ENCODE measurements at places on chromosomes 5 and 9.

DNA sequence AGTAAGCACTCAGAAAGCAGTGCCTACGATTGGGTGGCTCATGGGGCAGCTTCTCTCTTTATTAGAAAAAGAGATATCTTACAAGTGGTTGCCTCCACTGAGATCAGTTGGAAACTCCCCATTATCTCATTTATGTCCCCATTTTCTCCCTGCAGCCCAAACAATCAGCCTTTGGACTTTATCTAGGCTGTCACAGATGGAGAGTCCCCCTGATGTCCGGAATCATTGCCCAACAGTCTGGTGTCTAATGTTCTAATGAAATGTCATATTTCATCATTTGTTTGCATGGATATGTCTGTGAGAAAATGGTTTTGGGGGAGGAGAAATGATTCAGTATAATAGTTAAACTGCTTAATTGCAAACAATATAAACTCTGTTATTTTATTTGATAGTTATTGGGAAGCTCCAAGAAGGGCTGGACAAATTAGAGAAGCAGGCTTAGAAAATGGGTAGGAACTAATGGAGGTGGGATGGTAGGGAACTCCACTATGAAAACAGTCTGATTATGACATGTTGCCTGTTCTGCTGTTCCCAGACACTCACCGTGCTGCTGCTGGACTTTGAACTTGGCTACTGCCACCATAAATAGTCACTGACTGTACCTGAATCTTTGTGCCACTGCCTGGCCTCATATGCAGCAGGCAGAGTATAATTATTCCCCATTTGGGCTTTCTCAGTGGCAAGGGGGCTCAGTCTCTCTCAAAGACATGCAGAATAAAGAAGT, 38.3 kb upstream of the SMAD5 start:
- DNase-seq, result no peak

DNA sequence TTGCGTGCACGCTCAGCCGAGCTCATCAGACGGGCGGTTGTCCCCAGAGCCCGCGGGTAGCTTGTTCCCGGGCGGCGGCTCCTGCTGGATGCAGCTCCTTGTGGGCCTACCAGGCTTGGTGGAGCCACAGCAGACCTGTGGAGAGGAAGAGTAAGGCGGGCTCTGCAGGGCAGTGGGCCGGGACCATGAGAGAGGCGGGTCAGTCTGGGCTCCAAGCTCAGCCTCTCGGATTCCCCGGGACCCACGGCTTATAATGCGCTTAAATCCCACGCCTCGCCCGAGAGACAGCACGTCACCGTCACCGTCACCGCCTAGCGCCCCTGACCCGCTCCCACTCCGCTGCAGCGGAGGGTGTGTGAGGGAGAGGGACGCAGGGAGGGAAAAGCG, 1.9 kb upstream of the ANKRD18A start:
- no peak for DNase-seq

DNA sequence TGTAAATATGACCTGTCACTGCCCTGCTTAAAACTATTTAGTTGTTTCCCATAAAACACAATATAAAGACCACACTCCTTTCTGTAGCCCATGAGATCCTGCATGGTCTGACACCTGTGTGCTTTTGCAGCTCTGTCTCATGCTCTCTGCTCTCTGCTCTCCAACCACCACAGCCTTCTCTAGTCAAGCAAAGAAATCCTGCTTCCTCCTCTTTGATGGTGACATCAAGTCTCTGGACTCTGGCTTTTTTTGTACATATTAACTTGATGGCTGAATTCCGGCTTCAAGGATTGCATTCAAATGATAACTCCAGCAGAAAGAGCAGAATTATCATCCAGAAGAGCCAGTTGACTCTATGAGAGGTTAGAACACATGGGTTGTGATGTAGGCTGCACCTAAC, 58.2 kb downstream of the CHSY3 start:
- DNase-seq, result peak; percentile 6

DNA sequence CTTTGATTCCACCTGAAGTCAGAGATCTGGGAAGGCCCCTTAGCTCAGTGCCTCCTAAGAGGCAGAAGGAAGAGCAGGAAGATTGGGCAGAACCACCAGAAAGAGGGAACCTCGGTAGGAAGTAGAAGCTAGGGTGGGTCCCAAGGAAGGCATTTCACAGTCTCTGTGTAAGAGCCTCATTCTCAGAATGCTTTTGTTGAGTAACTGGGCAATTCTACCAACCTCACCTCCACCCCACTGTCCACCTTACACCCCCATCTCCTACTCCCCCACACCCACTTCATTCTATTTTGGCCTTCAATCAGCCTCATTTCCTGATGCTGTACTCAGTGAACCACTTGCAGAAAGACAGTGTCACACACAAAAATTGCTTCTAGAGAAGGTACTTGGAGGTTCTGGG, 3.5 kb downstream of the HBEGF start:
- no peak for DNase-seq

GRCh38 chr5:16406630-16407029, 59.0 kb downstream of the ZNF622 start:
- DNase-seq, result no peak

DNA sequence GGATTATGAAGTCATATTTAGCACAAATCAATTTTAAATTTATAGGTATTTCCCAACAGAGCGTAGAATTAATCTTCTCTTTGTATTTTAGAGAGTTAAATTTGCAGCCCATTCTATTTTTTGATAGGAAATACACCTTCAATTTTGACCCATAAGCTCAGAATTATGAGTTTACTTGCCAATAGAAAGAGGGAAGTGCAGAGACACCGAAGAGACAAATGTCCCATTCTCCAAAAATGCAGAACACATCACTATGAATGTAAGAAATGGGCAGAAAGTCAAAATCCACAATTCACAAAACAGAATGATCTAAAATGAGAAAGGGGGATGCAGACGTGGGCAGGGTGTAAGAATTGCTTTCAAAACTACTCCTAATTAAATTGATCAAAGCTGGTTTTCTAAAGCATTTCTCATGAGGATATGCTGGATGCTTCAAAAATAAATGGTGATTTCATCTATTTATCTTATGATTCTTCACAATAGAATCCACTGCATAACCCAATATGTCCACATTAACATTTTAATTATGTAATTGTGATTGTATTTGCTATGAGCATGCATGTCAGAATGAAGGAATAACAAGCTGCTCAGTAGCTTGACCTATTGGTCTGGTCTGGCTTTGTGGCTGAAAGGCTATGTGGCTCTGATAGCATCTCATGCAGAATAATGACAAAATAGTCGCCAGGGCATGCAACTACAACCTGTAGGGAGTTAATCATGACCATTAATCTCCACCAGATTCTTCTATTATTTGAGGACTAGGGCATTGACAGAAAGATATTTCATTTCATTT, 550.1 kb upstream of the CDH18 start:
- no peak for DNase-seq

DNA sequence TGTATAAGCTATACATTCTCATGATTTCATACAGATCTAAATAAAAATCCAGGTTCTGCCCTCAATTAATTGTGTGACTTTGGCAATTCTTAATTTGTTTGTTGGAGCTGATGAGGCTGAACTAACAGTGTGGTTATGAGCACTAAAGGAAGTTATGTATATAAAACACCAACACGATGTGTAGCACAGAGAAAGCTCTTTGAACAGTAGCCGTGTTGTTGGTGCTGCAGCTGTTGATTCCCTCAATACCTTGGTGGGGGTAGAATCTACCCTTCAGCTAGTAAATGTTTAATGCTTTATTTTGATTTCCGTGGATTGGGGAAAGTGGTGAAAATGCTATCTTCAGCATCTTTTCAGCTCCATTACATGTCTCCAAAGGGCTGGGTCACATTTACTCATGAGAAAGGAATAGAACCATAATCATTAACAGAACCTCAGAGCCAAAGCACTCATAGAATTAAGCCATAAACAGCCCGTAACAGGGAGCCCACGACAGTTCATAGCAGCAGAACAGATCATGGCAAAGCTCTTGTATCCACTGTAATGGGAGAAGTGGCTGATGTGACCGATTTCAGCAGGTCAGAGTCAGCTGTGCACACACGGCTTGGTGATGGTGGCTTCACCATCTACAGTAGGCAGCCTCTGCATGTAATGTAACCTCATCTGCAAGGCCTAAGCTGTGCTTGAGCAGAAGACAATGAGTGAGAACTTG, 332.7 kb downstream of the DIRAS2 start:
- no peak for DNase-seq

GRCh38 chr9:79020276-79020675, 551.5 kb upstream of the TLE4 start:
- DNase-seq, result no peak

DNA sequence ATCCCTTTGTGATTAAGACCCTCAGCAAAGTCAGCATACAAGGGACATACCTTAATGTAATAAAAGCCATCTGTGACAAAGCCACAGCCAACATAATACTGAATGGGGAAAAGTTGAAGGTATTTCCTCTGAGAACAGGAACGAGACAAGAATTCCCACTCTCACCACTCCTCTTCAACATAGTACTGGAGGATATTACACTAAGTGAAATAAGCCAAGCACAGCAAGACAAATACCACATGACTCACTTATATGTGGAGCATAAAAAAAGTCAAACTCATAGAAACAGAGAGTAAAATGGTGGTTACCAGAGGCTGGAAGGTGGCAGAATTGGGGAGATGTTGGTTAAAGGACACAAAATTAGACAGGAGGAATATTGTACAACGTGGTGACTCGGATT, 118.1 kb upstream of the NFIL3 start:
- DNase-seq, result peak; percentile 23

GRCh38 chr5:16600397-16600796, 16.4 kb downstream of the RETREG1 start:
- DNase-seq, result peak; percentile 3

GRCh38 chr5:176740131-176740701, 70.1 kb upstream of the UNC5A start:
- DNase-seq, result no peak

- no peak for DNase-seq
Measured at GRCh38 chr9:7542693-7543092, 256.9 kb downstream of the DMAC1 start.

All from foreskin fibroblast (primary cell).